Bronchial epithelial cell (primary cell): ENCODE measurements at places on chromosomes 6 and 20. TPM values are rescaled to one million over a fixed set of nuclear protein-coding genes. Genes with fewer than 3 reads are reported as not detected.

- no peak for DNase-seq
Measured at GRCh38 chr6:56833127-56833791, 121.6 kb upstream of the BEND6 start.

- DNase-seq: peak; percentile 71
Measured at GRCh38 chr20:24672886-24673677, 203.7 kb downstream of the SYNDIG1 start.

- peak; percentile 19 for DNase-seq
Measured at GRCh38 chr20:9068841-9069663, at the start of gene PLCB4. PLCB4 (plus strand) TSS chr20:9069087; CDS start chr20:9307815, 238,728 bp downstream.

DNA sequence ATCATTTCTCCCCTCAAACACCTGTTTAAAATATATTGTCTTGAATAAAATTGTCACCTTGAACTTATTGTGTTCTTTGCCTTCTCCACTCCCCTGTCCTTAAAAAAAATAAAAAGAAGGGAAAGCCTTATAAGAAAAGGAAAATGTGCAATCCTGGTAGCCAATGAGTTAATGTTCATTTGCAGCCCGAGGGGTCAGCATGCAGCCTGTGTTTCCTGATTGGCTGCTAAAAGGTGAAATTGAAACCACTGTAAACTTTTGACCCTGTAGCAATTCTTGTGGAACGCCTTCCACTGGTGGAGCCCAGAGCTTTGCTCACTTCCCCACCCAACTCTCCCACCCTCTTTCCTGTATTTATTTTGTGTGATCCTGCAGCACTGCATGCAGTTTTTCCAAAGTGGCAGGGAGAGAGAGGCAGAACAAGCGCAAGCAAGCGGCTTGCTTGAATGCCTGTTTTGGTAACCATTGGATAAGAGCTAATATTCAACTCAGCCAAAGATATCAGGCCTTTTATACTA lies 74.9 kb downstream of the NCOA3 start:
- peak; percentile 69 for DNase-seq

Gene TENT5A
- total RNA-seq: 9.2 and 15.0 TPM in 2 replicates
